RPMI7951 (cell line): ENCODE measurements at places on chromosomes 5 and 9.

GRCh38 chr5:150166650-150167511, at the start of gene CDX1:
TSS of gene CDX1 (plus strand) at chr5:150166778. CDS start at chr5:150166877, 99 bp downstream.
- no peak for DNase-seq

- peak; percentile 35 for DNase-seq
Measured at GRCh38 chr9:134445000-134445399, 118.7 kb downstream of the RXRA start.

DNA sequence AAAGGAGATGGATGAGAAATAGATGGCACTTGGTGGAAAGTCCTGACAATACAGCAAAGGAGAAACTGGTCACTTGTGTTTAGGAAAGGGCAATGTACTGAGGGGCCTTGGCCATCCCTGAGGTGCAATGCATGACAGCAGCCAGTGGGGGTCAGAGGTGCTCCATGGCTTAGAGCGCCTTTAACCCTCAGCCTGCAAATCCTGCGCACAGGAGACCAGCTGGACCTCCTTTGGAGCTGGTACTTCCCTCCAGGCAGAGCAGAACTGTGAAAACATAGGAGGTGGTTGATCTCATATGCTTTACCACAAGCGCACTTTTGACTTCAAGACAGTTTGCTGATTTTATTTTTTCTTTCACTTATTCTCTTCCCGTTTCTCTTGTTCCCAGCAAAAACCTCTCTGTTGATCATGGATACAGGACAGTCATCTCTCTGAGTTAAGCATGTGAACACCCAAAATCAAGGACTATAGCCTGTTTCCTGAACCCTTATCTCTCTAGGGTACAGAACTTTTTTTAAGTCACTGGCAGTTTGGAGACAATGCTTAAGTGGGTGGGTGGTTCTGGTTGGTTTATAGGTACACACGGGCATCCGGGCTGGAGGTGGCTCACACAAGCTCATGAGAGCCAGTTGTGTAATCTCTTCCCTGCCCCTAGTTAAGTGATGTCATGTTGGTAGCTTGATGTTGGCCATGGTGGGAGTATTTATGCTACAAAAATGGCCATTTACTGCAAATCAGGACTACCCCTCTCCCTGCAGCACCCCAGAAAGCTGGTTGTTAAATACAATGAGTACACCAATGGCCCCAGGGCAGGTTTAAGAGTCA, 37.6 kb upstream of the ANKRD55 start:
- peak; percentile 86 for DNase-seq

DNA sequence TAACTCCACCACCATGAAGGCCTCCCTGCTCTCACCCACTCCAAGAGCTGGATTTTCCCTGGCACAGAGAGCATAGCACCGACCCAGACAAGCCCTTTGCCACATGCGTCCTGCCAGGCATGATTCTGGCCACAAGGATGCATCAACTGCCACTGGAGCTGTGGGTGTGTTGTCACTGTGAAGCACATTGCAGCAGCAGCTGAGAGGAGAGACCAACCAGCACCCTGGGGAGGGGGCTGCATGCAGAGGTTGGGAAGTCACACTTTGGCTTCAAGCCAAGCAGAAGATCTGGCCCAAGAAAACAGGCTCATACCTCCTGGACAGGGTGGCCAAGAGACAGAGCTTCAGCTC, 22.6 kb upstream of the PTGES start:
- peak; percentile 16 for DNase-seq

DNA sequence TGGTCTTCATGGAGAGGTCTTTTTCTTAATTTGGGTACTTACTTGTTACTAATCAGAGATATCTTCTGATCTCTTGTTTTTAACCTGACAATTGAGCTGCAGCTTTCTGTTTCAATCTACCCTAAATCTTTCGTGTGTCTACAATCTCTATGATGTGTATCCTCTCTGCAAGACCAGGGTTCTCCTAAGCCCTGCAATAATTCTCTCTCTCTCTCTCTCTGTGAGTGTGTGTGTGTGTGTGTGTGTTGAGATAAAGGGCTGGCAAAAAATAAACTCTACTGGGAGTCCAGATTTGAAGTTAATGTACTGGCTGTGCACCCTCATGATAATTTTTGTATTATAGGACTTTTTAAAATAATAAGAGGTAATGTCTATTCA, 57.8 kb upstream of the FBXL7 start:
- DNase-seq, result no peak

DNA sequence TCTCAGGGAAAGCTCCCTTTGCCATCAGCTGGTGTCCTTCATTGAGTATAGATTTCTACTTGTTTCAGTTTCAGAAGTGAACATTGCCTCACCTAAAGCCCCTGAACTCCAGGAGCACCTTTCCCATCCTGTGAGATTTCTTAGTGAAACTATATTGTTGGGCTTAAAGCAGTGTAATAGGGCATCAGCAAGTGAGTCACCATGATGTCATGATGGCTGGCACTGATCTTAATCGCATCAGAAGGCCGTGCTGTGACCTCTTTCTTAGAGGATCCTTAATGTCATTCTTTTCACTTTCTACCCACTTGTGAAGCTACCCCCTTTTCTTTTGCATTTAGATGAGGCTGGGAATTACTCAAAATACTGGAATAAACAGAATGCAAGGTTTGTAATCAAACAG, 401.3 kb downstream of the MTRR start:
- no peak for DNase-seq

- no peak for DNase-seq
Measured at GRCh38 chr9:109426626-109427402, 71.3 kb downstream of the PTPN3 start.

- no peak for DNase-seq
Measured at GRCh38 chr5:177531209-177531940, 14.6 kb upstream of the DDX41 start.

DNA sequence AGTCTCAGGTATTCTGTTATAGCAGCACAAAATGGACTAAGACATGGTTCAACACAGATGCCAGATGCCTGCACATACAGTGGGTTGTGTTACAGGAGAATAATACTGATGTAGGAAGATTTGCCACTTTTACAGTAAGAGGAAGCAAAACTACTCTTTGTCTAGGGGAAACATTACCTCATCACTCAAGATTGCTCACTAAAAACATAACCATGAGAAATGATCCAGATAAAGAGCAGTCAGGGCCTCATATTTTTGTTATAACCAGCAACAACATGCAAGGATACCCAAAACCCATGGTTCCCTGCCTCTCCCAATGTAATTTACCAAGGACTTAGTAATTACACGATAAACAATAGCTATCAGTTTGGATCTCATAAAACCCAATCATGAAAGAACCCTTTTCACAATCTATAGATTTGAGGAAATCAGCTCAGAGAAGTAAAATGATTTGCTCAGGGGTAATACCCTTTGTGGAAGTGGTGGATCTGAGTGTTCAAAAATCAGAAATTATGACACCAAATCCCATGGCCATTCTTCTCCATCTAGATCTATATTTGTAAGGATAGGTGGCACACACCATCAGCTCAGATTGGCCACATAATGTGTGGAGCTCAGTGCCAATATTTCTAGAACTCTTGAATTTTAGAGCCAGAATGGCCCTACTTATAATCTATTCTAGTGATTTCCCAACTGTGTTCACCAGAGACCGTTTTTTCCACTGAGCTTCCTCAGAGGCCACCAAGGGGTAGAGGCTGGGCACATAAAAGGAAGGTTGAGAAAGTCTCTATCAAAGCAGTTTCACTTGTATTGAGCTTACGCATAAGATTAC, 27.8 kb downstream of the DPYSL3 start:
- peak; percentile 28 for DNase-seq

DNA sequence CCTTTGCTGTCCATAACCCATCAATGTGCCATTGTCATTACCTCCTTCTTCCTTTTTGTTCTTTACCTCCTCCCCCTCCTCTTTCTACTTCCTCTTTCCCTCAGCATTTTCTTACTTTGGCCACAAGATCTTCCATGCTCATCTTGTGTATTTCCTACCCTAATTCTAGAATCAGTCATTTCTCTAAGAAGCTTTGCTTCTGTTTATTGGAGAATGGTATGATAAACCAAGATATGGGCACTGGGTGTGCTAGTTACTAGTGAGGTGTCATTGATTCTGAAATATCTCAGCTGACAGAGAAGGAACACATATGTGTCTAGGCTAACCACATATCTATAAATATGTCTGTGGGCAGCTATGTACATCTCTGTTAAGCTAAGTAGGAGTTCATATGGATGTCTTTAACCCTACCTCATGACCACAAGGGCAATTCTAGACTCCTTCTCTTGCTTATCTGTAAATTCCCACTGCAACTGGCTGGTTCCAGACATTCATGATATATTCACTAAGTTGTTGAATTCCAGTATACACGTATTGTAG, 2051.3 kb upstream of the CDH9 start:
- no peak for DNase-seq

- peak; percentile 70 for DNase-seq
Measured at GRCh38 chr5:96626956-96627355, 35.2 kb upstream of the CAST start.

DNA sequence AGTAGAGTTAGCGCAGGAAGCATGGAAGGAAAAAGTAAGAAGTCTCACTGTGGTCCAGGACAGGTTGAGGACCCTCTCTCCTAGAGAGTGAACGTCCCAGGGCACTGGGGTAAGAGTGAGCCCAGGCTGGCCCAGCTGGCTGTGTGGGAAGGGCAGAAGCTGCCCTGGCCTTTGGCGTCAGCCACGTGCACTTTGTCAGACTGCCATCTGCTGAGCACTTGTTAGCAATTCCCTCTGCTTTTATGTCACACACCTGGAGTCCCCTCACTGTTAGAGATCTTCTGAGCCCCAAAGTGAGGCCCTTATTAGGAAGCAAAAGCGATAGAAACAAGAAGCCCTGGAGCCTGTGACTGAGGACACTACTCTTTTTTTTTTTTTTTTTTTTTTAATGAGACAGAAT, 79.1 kb downstream of the UGCG start:
- DNase-seq, result peak; percentile 30

GRCh38 chr9:129626625-129627284, 792 bp downstream of the NTMT1 start:
- peak; percentile 42 for DNase-seq

DNA sequence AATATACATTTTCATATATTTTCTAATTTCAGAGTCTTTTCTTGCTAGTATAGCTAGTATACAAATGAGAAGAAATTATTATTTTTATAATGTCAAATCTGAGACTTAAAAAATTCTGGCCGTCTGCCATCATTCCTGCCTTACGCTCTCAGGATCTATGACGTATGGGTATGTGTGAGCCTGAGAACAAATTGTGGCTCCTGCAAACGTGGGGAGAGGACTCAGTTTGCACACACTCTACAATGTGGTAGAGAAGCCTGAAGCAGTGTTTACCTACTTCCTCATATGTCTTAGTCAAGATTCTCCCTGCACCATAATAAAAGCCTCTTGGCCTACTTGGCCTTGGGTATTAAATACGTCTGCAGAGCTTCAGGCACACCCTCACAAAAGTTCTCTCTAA, 825.4 kb downstream of the SEMA5A start:
- DNase-seq, result no peak

DNA sequence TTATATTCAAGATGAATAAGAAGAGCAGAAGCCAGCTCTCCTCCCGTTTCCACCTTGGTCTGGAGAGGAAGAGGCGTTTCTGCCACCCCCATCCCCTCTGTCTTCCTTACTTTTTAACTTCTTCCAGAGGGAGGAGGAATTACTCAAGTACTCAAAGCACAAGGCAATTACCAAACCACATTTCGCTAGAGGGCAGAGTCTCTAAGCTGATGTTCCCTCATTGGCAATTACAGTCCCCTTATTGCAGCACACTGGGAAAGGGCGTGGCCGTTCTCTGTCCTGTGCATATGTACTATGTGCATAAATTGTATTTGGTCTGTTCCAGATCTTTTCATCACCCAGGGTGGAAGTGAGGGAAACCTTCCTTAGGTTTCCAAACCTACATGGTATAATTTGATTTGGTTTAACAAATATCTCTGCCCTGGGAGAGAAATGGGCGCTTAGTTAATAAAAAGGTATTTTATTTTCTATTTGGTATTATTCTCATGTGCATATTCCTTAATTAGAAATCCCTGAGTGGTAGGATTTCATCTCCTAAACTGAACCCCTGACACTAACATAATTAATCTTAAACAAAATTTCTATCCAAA, 29.8 kb upstream of the ALDOB start:
- DNase-seq, result peak; percentile 87
